ENCODE measurements at places on chromosomes 7 and 10.

DNA sequence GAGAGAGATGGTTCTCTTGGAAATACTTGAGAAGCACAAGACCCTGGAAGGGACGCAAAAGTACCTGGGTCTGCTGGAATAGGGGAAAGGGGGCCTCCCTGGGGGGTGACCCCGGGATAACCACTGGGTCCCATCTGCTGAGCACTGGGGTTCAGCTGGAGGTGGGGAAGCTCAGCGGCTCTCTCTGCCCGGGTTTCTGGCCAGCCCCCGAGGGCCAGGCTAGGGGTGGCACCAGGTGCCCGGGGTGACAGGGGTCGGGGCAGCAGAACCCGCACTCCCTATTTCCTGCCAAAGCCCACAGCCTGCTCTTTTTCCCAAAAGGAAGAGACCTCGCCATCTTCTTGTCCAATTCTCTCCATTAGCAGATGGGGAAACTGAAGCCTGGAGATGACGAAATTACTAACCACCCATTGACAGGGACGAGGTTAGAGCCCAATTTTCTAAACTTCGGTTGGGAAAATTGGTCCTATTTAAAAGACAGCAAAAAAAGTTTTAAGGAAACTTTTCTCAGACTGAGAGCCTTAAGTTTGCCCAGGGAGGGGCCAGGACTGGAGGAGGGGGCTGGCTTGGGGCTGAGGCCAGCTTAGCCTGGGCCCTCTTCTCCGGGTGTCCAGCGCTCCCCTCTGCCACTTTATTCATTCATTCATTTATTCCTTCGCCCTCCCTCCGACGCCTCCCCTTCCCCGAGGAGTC lies 17.8 kb upstream of the GATA3 start:
- peak; percentile 7 for DNase-seq

DNA sequence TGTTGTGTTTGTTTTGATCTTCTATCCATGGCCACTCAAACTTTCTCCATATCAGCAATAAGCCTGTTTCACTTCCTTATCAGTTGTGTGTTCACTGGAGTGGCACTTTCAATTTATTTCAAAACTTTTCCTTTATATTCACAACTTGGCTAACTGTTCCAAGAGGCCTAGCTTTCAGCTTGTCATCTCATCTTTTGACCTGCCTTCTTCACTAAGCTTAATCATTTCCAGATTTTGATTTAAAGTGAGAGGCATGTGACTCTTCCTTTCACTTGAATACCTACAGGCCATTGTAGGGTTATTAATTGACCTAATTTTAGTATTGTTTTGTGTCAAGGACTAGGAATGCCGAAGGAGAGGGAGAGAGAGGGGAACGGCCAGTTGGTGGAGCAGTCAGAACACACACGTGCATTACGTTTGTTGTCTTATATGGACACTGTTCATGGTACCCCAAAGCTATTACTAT lies 5.5 kb upstream of the GNAT3 start:
- DNase-seq = no peak

DNA sequence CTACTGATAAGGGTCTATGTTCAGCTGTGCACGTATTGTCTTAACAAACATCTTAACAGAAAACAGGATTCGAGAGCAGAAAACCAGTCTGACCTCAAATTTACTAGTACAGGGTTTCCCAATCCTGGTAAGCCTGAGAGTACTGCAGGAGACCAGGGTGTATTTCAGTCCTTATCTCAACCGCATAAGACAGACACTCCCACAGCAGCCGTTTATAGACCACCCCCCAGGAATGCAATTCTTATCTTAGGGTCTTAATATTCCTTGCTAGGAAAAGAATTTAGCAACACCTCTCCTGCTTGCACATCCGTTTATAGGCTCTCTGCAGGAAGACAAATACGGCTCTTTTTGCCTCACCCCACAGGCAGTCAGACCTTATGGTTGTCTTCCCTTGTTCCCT lies 277.3 kb downstream of the SDK1 start:
- DNase-seq = no peak

DNA sequence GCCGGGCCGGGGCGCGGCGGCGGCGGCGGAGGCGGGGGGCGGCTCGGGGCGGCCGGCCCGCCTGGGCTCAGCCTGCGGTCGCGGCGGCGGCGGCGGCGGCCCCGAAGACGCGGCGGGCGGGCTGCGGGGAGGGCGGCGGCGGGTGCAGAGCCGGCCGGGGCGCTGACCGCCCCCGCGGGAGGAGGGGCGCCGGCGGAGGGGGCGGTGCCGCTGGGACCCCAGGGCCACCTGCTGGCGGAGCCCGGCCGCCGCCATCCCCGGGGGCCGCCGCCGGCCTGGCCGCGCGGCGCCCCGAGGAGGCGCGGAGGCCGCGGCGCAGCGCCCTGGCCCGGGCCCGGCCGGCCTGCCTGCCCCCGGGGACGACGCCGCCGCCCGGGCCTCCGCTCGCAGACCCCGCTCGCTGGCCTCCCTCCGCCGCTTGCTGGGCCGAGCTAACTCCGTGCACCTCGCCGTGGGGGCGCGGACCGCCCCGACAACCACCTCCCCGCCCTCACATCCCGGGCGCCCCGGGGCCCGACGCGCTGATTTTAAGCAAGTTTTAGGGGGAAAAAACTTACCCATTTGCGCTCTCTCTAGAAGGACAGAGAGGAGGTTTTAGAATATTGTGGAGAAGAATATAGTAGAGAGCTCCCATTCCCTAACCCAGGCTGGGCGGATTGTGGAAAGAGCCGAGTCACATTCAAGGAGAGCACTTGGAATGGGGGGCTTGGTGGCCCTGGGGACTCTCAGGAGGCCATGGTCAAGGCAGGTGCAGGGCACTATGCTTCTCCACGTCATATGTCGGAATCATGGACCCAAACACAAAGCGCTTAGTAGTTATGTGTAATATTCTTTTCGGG lies at the start of gene BEND7:
TSS of gene BEND7 (minus strand) at position 140 of the 839 bp plus-strand sequence. CDS start 481 bp downstream, outside the sequence.
- peak; percentile 83 for DNase-seq

DNA sequence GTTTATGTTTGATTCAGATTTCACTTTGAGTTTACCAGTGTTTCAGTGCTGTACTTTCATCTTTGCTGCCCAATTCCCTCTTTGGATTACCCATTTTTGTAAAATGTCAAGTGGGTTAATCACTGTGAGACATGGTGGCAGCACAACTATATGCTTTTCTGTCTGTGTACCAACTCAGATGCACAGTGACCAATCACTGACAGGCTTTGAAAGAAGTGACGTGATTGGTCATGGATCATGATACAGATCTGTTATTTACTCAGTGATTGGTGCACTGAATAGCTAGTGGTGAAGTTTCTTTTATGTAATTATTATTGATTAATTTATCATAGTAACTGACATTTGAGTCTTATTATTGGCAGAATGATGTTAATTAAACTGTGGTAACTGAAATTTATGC lies 126.9 kb downstream of the SDK1 start:
- DNase-seq = no peak

GRCh38 chr10:81136261-81136660 lies 598.6 kb downstream of the SH2D4B start:
- no peak for DNase-seq

GRCh38 chr10:30438021-30438850 lies 4.3 kb downstream of the MAP3K8 start:
- DNase-seq = peak; percentile 21

- DNase-seq = peak; percentile 66
These were observed 17.1 kb downstream of the CHST3 start for GRCh38 chr10:71981015-71981875.

DNA sequence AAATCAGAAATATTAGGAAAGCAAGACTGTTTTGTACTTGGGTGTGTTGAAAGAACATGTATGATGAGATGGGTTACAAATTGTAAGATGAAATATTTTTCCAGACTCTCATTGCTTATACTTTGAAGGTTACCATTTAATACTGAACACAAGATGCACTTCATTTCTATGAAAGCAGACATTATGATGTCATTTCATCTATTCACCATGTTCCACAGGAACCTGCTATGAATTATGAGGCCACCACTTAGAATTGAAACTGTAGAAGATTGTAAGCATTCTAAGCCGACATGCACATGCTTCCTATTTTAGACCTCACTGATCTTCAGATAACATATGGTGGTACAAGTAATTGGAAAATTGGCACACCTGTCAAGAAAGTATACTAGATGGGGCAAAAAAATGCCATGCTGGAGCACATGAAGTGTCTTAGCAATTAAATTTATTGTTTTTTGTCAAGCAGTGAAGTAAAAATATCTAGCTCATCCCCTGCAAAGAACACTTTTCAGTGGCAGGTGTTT lies 195.0 kb downstream of the PHF14 start:
- DNase-seq = no peak

All from AG20443 (cell line).